ENCODE measurements at places on chromosomes 5 and 9.

DNA sequence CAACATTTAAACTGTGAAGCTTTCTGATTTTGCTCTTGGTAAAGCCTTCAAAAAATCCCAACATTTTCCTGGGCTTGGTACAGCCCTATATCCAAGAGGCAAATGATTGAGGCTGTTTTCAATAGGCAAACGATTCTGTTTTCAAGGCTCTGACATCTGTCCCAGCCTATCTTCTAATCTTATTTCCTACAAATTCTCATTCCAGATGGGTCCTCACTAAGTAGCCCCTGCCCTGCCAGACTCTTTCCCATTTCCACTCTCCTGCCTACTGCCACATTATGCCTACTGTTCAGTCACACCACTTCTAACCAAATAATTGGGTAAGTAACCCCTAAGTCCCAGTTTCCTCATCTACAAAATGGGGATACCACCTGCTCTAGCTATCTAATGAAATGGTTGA is 3.5 kb downstream of the GBA2 start:
- DNase-seq: no peak

DNA sequence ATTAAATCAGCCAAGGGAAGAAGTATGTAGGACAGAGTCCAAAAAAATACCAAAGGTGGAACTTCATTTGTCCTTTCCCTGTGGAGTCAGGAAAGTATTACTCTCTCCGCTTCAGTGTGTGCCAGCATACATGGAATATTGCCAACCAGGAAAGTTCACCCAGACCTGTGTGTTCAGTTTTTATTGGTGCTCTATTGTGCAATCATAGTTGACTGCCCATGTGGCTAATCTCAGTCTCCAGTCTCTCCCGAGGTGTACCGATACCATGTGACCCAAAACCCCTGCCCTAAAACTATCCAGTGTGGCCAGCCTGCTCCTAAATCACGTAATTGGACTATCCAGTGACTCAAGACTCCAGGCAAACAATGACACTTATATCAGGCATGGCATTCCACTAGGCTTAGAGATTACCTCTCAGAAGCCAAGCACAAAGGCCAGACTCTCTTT is 38.8 kb downstream of the NFX1 start:
- peak; percentile 90 for DNase-seq

GRCh38 chr5:169696621-169697510 is 59.8 kb downstream of the DOCK2 start:
- peak; percentile 50 for DNase-seq

- DNase-seq: no peak
These were observed 759.3 kb upstream of the TYRP1 start for GRCh38 chr9:11933926-11934325.

DNA sequence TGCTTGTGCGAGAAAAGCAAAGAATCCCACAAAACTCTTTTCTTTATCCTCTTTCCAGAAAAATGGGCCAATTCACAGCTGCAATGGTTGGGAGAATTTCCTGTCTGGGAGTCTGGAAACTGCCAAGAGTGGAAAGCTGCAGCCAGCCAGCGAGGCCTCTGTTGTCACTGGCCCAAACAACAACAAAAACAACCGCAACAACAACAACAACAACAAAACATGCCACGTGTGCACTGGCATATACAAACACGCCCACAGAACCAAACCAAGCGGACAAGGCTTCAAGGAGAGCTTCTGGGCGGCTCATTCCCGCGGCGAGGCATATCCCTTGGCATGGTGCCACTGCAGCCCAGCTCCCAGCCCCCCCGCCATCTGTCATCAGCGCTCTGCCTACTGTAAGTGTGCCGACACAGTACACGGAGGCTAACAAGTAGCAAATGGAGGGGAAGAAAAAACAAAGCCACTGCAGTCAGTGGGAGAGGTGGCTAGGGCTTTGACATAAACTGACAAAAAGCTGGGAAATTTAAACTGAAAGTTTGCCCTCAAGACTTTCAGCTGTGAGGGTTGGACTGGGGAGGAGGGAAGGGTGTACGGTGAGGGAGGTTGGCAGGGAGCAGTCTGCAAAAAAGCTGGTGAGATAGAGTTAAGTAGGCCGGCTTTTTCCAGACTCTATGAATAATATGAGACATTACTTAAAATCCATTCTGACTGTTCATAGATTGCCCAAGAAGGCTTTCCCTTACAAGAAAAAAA is 165.0 kb upstream of the ZNF462 start:
- peak; percentile 57 for DNase-seq

- DNase-seq: peak; percentile 68
These were observed 59.0 kb downstream of the MAT2B start for GRCh38 chr5:163564321-163564938.

DNA sequence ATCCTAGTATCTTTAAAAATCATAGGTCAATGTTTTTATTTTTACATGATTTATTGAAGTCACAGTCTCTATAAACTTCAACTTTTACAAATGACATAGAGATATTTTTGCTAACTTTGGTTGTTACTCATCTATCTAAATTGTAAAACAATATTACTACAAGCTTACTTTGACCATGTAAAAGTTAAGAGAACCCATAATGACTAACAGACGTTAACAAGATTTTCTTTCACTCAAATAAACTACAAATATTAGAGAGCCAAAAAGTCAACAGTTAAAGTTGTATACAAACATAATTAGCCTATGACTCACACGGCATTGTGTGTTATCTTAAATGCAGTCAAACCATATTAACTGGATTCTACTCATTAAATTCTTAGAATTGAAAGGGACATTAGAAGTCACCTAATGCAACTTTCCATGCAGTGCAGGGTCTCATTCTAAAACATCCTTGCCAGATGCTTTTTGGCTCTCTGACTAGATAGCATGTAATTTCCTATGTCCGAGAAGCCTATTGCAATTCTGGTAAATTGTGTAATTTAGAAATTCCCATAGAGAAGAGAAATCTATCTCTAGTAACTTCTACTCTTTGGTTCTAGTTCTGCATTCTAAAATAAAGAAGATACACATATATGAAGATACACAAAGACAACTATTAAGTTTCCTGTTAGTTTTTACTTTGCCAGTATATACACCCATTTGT is 42.2 kb upstream of the UGT3A2 start:
- DNase-seq: peak; percentile 3

GRCh38 chr9:109409773-109410397 is 88.2 kb downstream of the PTPN3 start:
- DNase-seq: peak; percentile 14

- peak; percentile 96 for DNase-seq
These were observed 117.4 kb upstream of the ELL2 start for GRCh38 chr5:96079075-96079474.

DNA sequence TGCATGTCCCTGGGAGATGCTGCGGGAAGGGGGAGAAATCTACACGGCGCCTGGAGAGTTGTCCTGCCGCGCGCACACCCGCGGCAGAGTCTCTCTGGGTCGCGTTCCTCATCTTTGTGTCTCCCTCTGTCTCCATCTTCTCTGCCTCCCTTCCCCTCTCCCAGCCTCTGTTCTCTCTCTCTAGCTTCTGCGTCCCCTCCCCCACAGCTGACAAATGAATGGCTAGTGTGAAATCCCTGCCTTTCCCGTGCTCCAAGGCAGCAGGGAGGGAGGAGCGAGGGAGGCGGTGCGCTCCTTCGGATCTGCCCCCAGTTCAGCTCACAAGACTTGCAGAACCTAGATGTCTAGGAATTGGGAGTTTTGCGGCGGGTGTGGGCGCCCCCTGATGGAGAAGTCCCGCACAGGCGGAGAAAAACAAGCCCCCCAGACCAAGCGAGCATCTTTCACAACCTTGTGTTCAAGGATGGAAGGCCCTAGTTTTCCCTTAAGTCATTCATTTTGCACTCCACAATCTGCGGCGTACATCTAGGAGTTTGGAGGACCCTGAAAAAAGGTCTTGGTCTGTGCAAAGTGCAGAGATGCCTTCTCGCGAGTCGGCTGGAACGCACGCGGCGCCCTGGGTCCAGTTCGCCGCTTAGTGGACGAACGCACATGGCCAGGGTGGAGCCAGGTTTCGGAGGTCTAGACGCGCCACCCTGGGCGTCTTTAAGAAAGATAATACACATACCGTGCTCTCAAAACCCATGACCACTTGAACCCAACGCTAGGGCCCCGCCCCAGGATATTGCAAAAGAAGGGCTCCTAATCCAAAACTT is 2.0 kb downstream of the VCAN start:
- DNase-seq: peak; percentile 93

DNA sequence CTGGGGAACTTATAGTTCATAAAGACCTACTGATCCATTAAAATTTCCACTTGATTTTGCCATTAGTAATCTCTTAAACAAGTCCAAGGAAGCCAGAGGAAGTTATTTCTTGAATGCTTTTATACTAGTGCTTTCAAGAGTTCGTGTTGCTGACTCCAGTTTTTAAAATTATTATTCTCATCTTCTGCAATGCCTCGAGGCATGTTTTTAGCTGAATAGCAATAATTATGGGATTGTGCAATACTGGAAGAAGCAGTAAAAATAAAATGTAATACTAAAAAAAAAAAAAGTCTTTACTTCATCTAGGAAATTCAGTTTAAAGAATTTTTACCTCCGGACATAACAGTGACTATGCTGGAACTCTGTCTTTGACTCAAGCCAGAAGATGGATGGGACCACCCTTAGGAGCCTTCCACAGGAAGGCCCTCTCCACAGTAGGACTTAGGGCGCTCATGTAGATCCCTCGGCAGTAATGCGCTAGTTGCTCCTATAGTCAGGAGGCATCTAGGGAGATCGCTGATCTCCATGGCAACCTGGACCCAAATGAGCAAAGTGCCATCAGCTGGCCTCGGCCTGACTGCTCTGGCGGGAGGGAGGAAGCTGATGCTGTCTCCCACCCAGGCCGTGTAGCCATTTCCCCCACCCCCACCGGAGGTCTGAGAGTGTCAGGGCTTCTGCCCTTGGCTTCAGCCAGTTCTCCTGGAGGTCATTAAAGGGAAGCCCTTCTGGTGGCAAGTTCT is 56.7 kb downstream of the DAPK1 start:
- no peak for DNase-seq

DNA sequence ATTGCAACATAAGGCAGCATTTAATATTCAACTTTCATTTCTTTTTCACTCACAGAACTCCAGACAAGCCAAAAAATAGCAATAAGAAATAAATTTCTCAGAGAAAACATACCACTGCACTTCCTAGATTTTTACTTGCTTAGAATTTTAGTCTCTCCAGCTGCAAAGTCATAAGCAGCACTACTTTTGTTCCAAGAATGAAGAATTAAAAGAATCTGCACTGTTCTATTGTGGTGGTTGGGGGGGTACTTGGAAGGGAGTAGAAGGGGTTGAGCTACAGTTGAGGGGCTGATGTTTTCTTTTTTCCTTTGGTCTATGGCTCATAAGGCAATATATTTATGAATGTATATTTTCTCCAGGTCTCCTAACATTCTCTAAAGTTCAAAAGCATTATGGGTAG is 144.5 kb downstream of the KIAA0825 start:
- DNase-seq: no peak

- no peak for DNase-seq
These were observed 211.3 kb downstream of the MAN2A1 start for GRCh38 chr5:109900911-109901627.

DNA sequence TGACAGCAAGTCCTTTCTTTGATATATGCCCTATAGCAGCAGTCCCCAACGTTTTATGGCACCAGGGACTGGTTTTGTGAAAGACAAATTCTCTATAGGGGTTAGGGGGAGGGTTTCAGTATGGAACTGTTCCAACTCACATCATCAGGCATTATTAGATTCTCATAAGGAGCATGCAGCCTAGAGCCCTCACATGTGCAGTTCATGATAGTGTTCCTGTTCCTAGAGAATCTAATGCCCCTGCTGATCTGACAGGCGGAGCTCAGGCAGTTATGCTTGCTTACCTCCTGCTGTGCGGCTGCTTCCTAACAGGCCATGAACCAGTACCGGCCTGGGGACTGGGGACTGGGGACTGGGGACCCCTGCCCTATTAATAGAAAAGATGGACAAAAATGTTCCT is 2.7 kb upstream of the RAPGEF6 start:
- no peak for DNase-seq

GRCh38 chr9:515665-516064 is 301.0 kb downstream of the DOCK8 start:
- no peak for DNase-seq

GRCh38 chr9:121819428-121820231 is 168.2 kb downstream of the DAB2IP start:
- DNase-seq: peak; percentile 55

- DNase-seq: no peak
These were observed 22.0 kb downstream of the CDC42SE2 start for GRCh38 chr5:131285703-131286399.

DNA sequence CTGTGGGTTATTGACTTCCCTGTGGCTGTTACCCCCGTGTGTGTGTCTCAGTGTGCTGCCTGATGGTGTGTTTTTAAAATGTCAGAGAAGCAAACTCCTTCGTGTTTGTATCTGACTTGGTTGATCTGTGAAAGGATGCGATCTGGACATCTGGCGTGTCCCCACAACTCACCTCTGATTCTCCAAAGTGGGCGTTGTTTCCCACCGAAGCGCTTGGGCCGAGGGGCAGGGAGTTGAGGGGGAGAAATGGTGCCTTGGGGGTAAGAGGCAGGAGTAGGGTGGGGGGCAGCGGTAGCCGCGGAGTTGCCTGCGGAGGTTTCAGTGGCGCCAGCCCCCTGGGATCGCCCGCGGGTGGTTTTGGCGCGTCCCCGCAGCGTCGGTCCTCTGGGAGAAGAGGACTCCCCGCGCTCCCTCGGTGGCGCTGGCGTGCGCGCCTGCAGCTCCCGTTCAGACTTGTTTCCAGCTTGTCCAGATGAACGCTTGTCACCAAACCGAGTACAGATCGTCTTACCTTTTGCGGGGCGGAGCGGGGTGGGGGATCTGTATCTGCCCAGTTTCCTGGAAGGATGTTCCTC is 1.1 kb downstream of the MAST4 start:
- DNase-seq: peak; percentile 11

- DNase-seq: no peak
These were observed 2.2 kb downstream of the GALT start for GRCh38 chr9:34648673-34649072.

- DNase-seq: no peak
These were observed 17.7 kb upstream of the FAM174A start for GRCh38 chr5:100517301-100517974.

DNA sequence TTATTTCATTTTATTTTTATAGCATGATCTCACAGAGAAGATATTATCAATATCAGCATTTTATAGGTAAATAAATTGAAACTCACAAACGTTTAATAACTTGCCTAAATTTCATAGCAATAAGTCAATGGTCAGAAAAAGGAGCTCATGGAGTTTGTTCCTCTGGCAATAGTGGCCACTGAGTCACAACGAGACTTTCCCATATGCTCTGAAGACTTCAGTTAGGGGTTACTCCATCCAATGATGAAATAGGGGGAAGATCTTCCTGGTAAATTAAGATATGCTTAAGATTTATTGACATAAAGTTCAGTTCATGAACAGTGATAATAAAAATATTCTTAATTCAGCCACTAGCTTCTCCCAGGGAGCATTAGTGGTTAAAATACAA is 43.5 kb upstream of the HTR4 start:
- DNase-seq: no peak

- peak; percentile 71 for DNase-seq
These were observed 102.4 kb downstream of the DAPK1 start for GRCh38 chr9:87599901-87600610.

- peak; percentile 89 for DNase-seq
These were observed 193.2 kb downstream of the MAPKAP1 start for GRCh38 chr9:125513668-125514413.

GRCh38 chr5:41856644-41857491 is 13.4 kb downstream of the OXCT1 start:
- peak; percentile 75 for DNase-seq

GRCh38 chr5:73544429-73545402 is 20.7 kb downstream of the ANKRA2 start:
- no peak for DNase-seq
